Neural crest cell (in vitro differentiated cells): ENCODE measurements at places on chromosomes 7 and 10. TPM values are rescaled to one million over a fixed set of nuclear protein-coding genes. Genes with fewer than 3 reads are reported as not detected.

DNA sequence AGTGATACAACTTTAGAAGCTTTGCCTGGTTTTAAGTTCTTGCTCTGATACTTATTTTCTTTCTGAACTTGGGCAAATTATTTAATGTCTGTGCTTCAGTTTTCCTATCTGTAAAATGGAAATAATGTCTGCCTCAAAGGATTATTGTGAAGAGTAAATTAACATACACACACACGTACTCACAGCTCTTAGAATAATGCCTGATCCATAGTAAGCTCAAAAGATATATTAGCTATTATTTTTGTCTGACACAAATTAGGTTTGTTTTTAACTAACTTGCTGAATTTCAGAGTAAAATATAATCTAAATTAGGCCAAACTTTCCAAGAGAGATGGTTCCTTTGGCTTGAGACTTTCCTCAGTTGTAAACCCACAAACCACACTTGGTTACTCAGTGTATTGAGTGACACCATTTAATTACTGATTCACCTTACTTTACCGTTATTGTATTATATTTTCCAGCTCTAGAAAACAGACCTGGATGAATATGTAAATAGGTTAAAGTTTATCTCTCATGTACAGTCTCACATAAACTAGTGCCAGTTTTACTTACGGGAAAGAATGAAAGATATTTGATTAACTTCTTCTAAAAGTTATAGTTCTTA is 50.4 kb downstream of the VTI1A start:
- no peak for DNase-seq

DNA sequence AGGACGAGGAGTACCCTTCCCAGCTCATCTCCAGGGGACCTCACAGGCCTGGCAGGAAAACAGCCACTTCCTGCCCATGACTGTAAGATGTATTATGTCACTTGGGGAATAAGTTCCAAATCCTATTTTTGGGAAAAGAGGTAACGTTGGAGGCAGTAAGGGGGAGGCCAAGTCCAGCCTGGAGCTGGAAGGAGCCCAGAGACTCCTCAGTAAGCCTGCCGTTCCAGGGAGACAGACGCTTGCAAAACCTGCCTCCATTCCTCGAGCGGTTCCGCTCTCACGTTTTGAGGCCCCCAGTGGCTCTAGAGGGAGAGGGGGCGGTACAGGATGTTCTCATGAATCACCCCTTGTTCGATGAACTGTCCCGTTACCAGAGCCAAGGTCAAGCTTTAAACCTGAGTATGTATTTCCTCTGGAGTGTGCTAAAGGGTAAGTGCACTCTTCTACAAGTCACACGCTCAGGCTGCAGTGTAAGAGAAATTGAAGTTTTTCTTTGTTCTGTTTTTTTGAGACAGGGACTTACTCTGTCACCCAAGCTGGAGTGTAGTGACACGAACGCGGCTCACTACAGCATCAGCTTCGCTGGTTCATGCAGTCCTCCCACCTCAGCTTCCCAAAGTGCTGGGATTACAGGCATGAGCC is 45.5 kb upstream of the CYTH3 start:
- DNase-seq, result peak; percentile 11

GRCh38 chr7:73717025-73717807 is 2.3 kb downstream of the STX1A start:
- DNase-seq, result no peak

- no peak for DNase-seq
Observed at GRCh38 chr10:117241541-117242462, 888 bp downstream of the SLC18A2 start.

DNA sequence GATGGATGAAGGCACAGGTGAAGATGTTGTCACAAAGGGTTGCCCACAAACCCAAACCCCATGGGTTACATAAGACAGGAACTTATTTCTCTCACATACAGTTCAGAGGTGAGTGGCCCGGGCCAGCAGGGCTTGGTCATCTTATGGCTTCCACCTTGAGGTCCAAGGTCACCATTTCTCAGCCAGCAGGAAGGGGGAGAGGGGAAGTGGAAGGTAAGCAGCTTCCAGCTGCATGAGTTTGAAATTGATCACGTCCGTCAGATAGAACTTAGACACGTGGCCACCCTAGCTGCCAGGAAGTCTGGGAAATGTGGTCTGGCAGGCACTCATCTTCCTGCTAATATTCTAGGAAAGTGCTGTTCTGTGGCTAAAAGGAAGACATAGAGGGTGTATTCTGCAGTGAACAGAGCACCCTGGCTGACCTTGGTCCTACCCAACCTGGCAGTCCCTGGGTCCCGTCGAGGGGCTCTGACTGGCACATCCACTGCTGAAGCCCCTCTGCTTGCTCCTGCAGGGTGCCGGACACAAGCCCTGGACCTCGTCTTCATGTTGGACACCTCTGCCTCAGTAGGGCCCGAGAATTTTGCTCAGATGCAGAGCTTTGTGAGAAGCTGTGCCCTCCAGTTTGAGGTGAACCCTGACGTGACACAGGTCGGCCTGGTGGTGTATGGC is 49.5 kb downstream of the VWA2 start:
- DNase-seq, result no peak

DNA sequence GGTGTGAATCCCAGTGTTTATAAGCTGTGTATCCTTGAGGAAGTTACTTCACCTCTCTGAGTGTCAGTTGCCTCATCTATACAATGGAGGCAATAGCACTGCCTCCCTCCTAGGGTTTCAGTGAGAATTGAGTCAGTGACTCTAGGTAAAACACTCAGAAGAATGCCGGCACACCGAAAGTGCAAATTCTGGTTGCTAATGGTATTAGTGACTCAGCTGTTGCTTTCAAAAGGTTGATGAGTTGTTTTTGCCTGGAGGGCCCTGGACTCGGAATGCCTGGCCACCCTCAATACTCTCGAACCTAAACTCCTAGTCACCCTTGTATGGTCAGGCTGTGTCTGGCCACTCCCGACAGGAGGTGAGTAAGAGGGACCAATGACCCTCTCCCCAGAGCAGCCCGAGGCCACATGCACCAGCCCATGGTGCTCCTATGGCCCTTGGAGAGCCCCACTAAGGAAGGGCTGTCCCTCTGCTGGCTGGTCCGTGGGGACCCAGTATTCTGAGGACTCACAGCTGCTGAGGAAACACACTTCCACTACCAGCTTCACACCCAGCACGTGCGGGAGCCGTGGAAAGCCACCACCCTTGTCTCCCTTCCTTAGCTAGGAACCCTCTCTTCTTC is 60.2 kb downstream of the CALML3 start:
- no peak for DNase-seq

DNA sequence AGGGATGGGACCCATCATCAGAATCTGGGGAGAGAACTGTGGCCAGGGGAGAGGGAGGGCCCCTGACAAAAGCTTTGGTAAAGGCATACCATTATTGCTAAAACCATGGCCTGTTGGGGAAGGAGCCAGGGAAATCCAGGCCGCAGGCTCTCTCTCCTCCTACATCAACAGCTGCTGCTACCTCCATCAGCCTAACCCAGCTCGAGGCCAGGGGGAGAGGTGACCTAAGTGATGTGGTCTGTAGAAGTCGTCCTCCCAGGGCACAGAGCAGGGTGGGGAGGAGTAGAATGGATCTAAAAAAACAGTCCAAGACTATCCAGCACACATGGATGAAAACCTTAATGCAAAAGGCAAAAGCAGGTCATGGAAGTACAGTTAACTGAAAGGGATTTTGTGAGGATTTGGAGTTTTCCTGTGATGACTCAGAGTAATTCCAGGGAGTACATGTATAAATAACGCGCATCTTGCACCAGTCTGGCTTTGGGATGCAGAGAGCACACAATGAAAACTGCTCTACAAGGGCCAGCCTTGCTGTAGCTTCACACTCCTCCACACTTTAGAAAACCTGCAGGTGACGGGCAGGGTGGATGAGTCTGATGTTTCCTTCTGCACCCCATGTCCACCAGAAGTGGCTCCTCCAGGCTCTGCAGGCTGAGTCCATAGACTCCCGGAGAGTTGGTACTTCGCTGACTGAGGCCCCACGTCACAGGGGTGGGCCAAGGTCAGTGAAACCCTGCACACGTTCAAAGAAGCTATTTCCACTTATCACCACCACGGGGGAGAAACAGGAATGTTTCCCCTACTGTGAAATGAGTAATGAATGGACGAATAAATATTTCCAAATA is 38.5 kb upstream of the MSMB start:
- no peak for DNase-seq

GRCh38 chr7:101635484-101635883 is 6.4 kb upstream of the MYL10 start:
- no peak for DNase-seq

- no peak for DNase-seq
Observed at GRCh38 chr10:73959484-73960243, 38.3 kb upstream of the VCL start.

- peak; percentile 79 for DNase-seq
Observed at GRCh38 chr10:72340510-72341261, 14.0 kb downstream of the DNAJB12 start.

DNA sequence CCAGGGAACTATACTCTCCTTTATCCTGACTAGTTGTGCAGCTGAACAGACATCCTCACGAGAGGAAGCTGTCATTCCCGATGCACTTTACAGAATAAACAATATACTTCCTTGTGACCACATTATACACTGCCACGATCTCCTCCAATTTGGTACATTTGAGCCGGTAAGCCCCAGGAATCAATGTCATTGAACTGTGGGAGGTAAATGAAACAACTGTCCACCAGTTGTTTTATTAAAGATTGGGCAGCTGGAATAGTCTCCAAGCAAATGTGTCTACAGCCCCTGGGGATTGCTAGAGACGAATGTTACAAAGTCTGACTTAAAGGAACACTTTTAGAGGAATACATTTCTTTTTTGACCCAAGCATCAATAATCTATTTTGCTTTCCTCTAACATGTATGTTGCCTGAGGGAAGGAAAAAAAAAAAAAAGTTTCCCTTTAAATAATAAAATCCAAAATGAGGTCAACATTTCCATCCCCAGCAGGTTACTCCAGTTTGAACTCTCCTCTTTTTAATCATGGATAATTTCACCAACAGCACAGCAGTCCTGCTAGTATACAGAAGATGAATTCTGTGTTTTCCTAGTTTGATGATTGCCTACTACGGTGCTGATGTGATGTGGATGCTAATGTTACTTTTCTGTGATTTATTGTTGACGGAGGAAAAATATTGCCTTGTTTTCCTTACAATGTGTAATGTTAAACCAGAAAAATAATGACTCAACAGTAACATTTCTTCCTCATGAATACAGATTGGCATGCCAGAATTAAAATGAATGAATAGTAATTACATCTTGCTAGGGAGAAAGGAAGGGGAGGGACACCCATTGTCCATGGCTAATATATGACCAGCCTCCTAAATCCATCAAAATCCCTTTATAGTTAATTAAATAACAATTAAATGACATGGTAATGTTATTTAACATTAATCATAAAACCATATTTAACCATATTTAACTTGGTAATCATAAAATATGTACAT is 360.9 kb downstream of the NEBL start:
- DNase-seq, result no peak

GRCh38 chr7:102468478-102469350 is 3.9 kb downstream of the LRWD1 start:
- DNase-seq, result no peak

- peak; percentile 39 for DNase-seq
Observed at GRCh38 chr10:84715911-84716310, 387.5 kb downstream of the CCSER2 start.

DNA sequence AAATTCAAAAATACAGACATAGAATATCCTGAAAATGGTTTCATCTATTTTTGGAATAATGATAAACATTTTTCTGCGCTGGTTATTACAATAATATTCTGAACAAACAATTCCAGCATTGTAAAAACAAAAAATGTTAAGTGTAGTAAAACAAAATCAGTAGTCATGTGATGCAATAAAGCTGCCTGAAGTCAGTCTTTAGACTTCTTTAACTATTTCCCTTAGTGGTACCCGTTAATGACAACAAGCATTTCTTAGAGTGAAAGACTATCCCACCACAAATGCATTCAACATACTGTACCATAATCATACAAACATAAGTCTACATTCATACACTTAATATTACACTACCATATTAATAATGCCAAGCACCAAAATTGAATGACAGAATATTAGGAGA is 1.6 kb downstream of the SKAP2 start:
- no peak for DNase-seq

DNA sequence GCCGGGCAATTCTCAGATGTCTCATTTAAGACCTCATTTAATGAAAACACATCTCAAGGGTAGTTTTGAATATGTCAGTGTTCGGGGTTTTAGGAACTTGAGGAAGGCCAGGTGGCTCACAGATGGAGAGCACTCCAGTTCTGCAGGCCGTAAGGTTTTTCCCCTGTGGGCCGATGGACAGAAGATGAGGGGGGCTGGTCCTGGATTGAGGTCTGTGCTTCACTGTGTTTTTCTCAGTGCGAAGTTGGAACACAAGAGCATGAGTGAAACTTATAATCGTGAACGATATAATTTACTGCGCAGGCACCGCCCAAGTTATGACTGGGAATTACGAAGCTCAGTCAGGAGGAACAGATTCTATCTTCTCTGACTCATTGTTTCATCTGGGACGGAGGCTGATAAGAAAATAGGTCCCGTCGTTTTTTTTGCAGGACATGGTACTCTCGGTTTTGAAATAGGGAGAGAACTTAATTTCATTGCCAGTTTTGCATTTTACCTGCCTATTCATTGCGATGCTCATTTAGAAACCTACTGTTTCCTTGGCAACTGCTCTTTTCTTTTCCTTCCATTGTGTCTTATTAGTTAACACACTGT is 591.0 kb upstream of the PFKP start:
- DNase-seq, result no peak

GRCh38 chr7:22900101-22900500 is 77.5 kb upstream of the TOMM7 start:
- DNase-seq, result no peak

- no peak for DNase-seq
Observed at GRCh38 chr10:47146572-47146971, 153.4 kb upstream of the GDF10 start.

GRCh38 chr7:101559586-101559985 is 69.5 kb downstream of the MYL10 start:
- DNase-seq, result no peak

DNA sequence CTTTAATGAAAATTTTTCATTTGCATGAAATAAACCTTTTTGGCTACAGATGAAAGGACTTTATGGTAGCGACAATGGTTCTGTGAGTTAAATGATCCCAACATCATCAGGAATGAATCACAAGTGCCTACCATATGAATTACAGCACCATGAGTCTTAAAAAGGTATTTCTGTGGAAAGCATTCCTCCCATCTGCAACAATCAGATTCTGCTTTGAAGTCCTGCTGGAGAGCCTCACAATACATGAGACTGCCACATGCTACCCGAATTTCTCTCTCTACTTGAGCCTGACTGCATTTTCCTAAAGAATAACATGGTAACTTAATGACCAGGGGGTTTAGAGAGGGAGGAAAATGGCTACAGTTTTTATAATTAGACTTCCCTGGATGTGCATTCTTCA is 190.3 kb downstream of the TWIST1 start:
- no peak for DNase-seq

C10orf62 gene
- total RNA-seq, result not detected in 2 replicates

PAX4 gene
- total RNA-seq, result not detected in 2 replicates

WIPF3 gene
- 4.0 and 5.1 TPM in 2 replicates for total RNA-seq

SPDYE5 gene
- not detected in 2 replicates for total RNA-seq

CDK1 gene
- 92.8 and 94.7 TPM in 2 replicates for total RNA-seq

CPN1 gene
- not detected in 2 replicates for total RNA-seq

VSIR gene
- not detected in 2 replicates for total RNA-seq

AGR2 gene
- not detected in 2 replicates for total RNA-seq

FAM25C gene
- not detected in 2 replicates for total RNA-seq

PSD gene
- total RNA-seq, result 36.1 and 37.4 TPM in 2 replicates

C10orf95 gene
- total RNA-seq, result 0.21 and 0.27 TPM in 2 replicates

C7orf33 gene
- not detected in 2 replicates for total RNA-seq

EPO gene
- 0.23 and 0.30 TPM in 2 replicates for total RNA-seq
